T-helper 1 cell (primary cell): ENCODE measurements at places on chromosomes 1 and 21.

GRCh38 chr1:116106646-116107045, 4.6 kb upstream of the MAB21L3 start:
- DNase-seq: no peak

GRCh38 chr1:6486433-6487011, 4.9 kb downstream of the PLEKHG5 start:
- DNase-seq: peak; percentile 61

DNA sequence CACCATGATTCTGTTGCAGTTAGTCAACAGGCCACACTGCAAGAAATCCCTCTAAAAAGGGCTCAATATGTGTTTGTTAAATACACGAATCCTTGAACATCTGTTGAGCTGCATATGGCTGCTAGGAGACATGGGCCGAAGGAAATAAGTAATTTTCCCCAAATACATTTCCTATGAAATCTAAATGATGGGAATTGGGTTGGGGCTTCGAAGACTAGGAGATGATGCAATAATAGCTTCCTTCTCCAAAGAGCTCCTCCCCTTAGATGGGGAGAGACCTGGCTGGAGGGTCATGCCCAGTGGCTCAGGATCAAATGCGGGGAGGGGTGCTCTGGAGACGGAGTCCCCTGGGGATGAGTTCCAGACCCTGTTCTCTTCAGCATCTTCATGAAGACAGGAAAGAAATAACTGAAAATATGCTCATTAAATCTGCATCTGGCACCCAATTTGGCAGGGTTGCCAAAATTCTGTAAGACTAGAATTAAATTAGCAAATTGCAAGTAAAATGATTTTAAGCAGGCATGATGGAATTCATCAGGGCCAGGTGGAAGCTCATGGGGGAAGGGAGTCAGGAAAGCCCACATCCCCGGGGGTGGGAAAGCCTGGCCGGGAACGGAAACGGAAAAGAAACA, 165.0 kb upstream of the EDN2 start:
- DNase-seq: no peak

- no peak for DNase-seq
Measured at GRCh38 chr1:198088360-198089071, 68.3 kb upstream of the NEK7 start.

- DNase-seq: no peak
Measured at GRCh38 chr1:165753934-165754333, 14.7 kb downstream of the TMCO1 start.

DNA sequence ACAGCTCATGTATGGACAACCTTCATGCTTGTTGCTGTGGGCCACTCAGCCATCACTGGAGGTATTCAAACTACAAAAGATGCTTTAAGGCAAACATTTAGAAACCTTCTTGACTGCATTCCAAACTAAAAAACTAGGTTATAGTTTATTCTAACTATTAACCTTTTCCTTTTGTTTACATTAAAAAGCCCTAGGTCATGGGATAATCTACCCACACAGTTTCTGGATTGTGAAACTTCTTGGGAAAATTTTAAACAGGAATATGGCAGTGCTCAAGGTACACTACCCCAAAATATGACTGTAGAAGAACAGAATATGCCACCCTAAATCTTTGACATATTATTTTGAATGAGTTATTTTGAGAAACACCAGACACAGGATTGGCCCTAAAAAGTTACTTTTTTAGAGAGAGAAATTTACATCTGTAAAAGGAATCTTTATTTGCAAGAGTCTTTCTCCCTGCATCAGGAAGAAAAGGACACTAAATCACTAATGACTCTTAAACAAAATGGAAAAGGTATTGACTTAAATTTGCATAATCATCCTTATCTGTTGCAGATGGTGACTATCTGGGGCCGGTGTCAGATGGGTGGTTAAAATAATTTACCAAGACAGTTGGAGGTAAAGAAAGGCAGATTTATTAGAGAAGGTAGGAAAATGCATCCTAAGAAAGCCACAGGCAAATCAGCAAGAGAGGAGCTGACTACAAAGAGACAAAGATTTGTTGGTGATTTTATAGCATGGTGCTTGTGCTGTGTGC, 25.1 kb upstream of the NUF2 start:
- DNase-seq: no peak

- DNase-seq: no peak
Measured at GRCh38 chr1:54750596-54750995, 13.7 kb downstream of the PARS2 start.

DNA sequence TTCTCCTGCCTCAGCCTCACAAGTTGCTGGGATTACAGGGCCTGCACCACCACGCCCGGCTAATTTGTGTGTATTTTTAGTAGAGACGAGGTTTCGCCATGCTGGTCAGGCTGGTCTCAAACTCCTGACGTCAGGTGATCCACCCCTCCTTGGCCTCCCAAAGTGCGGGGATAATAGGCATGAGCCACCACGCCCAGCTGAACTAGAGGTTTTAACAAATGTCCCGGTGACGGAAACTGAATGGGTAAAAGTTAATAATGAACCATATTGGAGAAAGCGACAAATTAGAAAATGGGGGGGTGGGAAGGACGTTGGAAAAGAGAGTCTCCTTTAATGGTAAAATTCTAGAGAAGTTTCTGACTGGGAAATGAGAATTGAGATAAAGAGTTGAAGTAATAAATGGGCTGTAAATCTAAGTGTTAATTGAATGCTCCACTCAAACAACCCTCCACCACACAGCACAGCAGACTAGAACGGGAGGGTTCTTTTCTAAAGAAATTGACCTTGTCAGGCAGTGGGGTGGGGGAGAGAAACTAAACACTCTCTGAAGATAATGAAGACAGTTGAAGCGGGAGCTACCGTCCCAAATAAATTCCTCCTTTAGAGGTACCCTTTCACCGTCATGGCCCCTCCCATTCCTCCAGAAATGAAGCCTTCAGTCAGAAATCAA, 46.9 kb upstream of the PUM1 start:
- no peak for DNase-seq

DNA sequence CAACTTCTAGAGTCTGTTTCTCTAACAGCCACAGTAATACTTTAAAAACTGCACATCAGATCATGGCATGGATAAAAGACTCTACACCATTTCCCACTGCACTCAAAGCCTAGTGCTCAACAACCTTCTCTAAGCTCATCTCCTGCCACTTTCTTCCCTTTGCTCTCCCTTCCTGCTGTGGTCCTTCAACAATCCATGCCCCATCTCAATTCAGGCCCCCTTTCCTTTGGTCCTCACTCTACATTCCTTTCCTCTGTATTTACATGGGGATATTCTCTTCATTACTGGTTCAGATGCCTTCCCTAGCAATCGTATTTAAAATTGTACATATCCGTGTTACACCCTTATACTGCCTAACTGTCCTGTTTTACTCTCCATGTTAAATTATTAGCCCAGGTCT, 19.0 kb downstream of the SOD1 start:
- no peak for DNase-seq

GRCh38 chr1:208803011-208803811, 559.0 kb upstream of the PLXNA2 start:
- no peak for DNase-seq

- DNase-seq: peak; percentile 17
Measured at GRCh38 chr21:39121600-39122355, 61.5 kb downstream of the PSMG1 start.

- no peak for DNase-seq
Measured at GRCh38 chr1:242477944-242478343, 46.6 kb downstream of the PLD5 start.

GRCh38 chr1:1422465-1423244, 1.6 kb upstream of the ANKRD65 start:
- no peak for DNase-seq

DNA sequence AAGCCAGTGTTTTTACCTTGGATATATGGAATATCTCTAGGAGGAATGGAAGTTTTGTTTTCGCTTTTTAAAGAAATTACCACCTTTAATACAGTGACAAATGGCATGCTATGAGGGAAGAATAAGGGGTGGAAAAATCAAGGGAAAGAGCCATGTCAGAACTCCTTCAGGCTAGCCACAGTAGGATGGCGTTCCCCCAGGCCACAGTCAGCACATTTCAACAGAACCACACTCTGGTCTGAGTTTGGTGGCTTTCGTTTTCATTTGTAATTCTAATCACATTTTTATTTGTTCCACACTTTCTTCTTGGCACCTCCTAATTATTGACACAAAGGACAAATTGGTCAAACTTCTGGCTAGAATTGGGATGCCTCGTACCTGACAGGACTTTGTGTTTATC, 60.3 kb upstream of the RCOR3 start:
- no peak for DNase-seq

- DNase-seq: no peak
Measured at GRCh38 chr1:205496661-205497060, 7.8 kb upstream of the CDK18 start.
